ENCODE measurements at places on chromosomes 7 and 10.

- DNase-seq, result no peak
These were observed 143.2 kb downstream of the SRPK2 start for GRCh38 chr7:105245398-105246114.

GRCh38 chr10:3844491-3845025 is 59.5 kb upstream of the KLF6 start:
- DNase-seq, result no peak

GRCh38 chr10:56632537-56632936 is 271.5 kb upstream of the ZWINT start:
- no peak for DNase-seq

DNA sequence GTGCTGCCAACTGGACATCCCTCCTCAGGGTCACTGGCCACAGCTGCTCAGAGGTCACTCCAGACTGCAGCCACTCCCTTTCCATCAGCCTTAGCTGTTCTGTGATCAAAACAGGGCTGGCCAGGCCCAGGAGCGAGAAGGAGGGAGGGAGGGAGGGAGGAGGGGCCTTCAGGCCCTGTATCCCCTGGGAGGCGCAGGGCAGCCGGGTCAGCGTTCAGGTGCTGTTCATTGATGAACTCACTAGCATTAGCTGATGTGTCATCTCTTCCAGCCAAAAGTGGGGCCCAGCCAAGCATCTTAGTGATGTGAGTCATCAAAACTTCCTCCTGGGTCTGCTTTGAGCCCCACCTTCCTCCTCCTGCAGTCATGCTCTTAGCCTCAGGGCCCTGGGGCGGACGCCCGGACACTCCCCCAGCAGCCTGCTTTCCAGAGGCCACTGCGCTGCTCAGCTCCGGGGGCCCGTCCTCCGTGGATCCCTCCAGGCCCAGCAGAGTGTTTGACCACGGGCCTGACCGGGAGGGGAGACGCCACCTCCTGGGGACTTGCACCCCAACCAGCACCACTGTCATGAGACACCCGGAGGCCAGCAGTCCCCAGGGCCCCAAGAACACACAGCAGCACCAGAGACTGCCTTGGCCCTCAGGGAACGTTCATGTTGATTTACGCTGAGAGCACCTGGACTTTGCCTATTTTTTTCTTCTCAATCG is 149.2 kb downstream of the PRKAG2 start:
- DNase-seq, result peak; percentile 44

- DNase-seq, result no peak
These were observed 89.2 kb downstream of the CUL2 start for GRCh38 chr10:35000936-35001335.

- DNase-seq, result no peak
These were observed 247.5 kb downstream of the MTERF1 start for GRCh38 chr7:91633013-91633441.
